SHP77 treated with DMSO at 0.1 percent for 48 hours (cell line): ENCODE measurements at places on chromosomes 4 and X.

DNA sequence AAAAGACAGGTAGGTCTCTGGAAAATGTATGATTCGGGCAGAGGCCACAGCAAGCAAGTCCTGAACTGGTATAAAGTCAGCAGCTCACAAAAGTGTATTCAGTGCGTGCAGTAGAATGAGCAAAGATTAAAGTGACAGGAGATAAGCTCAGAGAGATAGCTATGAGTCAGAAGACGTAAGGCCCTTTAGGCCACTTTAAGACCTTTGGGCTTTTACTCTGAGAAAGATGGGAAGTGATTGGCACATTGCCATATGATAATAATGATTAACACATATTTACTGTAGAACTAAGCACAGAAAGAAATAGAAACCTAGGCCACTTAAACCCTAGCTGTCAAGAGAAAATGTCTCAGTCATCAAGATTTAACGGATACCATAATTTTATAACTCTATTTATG, 51.7 kb downstream of the TBCK start:
- no peak for DNase-seq

GRCh38 chrX:136711147-136711546, 63.2 kb downstream of the CD40LG start:
- DNase-seq, result no peak

DNA sequence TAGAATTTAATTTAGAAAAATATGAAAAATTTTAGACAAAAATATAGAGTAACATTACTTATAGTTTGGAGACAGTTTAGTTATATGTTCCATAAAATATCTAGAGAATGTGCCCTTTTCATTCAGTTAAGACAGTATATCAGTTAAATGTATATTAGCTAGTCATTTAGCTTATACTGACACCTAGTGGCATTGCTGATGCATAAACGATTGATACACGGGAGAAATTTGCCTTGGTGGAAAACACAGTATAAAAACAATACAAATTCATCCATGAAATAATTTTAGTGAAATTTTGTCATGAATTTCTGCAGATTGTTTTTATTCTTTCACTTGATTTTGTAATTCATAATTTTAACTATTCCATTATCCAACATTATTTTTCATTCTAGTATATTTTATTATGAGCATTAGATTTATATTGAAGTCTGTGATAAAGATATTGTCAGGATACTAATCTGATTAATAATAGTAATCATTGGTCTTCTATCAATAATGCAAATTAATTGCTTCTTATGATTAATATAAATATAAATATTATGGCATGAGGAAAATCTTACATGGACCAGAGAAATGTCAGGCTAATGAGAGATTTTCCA, 219.0 kb downstream of the TLL1 start:
- DNase-seq, result no peak

DNA sequence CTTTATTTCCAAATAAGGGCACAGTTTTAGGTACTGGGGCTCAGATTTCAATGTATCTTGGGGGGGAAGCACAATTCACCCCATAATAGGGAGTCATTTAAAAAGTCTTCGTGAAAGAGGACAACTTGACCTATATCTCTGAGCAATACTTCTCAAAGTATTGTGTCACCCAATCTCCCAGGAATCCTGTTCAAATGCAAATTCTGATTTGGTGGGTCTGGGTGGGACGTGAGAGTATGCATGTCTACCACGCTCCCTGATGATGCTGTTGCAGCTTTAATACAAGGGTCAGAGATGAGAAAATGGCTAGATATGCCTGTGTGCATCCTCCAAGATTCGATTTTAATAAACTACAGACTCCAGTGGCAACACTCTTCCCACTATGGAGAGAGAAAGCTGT, 514.8 kb downstream of the BCOR start:
- no peak for DNase-seq

DNA sequence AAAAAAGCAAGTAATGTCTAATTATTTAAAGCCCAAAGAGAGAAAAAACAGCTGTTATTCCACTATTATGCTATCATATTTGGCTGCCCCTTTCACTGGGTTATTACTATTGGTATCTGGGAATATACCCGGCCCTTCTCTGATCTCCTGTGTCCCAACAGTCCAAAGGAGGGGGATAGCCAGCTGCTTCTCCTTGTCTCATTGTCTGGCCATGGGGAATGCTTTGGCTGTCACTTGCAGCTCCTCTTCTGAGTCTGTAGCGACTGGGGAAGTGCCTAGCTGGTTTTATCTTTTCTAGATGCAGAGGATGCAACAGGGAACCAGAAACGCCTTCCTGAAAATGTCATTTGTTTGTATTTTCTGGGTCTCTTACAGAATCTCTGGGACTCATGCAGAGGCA, 33.9 kb downstream of the MGARP start:
- DNase-seq, result no peak

DNA sequence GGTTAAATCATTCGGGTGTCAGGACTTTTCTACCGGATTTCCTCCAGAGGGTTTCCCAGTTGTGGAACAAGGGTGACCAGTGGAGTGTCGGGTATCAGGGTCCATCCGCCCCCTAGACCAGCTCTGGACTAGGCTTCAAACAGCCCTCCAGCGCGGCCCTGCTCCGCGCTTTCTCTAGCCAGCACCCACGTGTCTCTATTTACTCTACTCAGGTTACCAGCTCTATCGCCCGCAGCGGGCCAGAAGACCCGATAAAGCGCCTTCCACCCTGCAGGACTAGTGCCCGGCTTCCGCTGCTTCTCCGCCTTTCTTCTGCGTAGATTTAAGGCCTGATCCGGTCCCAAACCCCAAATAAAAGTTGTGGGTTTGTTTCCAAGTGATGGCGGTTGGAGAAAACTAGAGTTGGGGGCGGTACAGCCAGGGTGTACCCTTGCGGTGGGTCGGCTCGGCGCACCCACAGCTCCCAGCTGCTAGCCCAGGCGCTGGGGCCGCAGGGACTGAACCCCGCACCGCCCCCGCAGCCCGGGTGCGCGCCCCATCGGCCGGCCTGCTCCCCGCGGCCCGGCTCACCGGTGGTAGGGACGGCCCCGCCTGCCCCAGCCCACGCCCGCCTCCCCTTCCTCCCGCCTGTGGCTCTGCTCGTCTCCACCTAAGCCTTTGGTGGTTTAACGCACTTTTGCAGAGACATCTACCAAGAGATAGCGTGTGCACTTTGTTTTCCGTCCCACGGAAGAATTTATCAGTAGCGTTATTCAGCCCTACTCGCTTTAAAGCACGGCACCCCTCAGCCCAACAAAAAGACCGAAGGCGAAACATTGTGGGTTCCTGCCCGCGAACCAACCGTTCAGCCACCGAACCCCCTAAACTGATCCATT, 2.1 kb downstream of the LEF1 start:
- peak; percentile 22 for DNase-seq

GRCh38 chr4:121243485-121243884, 79.4 kb upstream of the TNIP3 start:
- DNase-seq, result no peak

- DNase-seq, result no peak
Measured at GRCh38 chr4:150123796-150124677, 45.8 kb downstream of the DCLK2 start.

DNA sequence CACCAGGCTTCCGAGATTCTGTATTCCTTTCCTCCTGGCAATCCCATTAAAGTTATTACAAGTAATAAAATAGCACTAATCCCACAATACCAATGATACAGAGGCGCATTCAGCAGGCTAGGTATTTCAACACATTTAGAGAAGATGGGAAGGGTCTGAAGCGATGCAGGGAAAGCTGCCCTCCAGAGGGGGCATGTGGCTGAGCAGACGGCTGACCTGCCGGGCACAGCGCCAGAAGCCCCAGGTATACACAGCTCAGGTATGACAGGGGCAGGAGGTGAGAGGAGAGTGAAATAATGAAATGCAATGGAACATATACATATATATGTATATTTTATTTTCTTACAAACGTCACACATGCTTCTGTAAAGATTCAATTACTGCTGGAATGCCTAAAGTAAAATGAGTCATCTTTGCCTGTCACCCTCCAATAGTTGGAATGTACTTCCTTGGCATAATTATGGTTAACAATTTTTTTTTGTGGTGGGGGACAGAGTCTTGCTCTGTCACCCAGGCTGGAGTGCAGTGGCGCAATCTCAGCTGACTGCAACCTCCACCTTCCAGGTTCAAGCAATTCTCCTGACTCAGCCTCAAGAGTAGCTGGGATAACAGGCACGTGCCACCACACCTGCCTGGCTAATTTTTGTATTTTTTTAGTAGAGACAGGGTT, 21.3 kb upstream of the CDKN2AIP start:
- DNase-seq, result no peak

- DNase-seq, result no peak
Measured at GRCh38 chr4:182680234-182680653, 236.9 kb downstream of the DCTD start.

GRCh38 chr4:183411291-183411861, 33.1 kb upstream of the CDKN2AIP start:
- DNase-seq, result no peak

DNA sequence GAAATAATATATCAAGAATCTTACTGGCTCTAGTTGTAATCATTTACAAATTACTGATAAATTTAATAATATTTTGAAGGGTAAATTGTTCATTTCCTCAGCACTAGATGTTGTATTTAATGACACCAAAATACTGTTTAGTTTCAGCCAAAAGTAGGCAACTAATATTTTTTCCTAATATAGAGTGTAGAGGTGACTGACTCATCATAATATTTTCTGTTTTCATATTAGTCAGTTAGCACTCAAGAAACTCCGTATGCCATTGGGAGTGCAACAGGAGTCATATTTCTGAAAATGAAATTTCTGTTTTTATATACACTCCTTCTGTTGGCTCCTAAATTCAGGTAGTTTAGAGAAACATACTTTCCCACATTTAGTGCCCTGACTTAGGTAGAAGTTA, 36.6 kb upstream of the PTPN13 start:
- DNase-seq, result no peak

GRCh38 chrX:150567645-150568319, 639 bp upstream of the MTM1 start:
- no peak for DNase-seq

GRCh38 chr4:159768016-159768415, 665.1 kb downstream of the RAPGEF2 start:
- no peak for DNase-seq

GRCh38 chr4:30614771-30615170, 105.4 kb upstream of the PCDH7 start:
- no peak for DNase-seq

DNA sequence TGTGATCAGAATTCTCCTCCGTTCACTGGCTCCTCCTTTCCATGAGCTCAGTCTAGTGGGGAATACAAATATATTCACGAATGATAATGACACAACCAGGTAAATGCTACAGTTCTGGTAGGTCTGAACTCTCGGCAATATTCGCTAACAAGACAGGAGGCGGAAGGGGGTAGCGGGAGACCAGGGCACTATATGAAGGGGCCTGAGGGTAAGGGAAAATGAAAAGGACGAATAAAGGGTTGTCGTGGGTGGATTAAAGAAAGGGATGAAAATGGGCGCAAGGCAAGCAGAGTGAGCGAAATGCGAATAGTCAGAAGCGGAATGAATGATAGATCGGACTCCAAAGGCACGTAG, 743 bp downstream of the NKAP start:
- no peak for DNase-seq

- DNase-seq, result no peak
Measured at GRCh38 chr4:83542225-83542624, 6.3 kb downstream of the GPAT3 start.

- no peak for DNase-seq
Measured at GRCh38 chrX:1507511-1508463, 29.2 kb downstream of the P2RY8 start.

DNA sequence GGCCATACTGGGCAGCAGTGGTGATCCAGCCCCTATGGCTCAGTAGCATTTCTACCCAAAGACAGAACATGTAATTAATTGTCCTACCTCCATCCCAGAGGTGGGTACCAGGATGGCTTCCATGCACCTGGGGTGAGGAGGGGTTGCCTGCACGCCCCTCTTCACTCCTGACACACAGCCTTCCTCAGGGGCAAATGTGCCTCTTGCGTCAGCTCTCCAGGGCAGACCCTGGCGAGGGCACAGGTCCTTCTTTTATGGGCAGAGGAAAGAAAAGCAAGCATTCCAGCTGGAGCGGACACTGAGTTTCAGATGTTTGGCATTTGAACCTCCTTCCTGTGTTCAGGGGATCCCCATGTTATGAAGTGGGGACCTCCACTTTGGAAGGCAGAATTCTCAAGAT, 95.6 kb downstream of the PHKA2 start:
- no peak for DNase-seq

GRCh38 chr4:136392576-136392975, 1139.7 kb downstream of the PCDH18 start:
- DNase-seq, result no peak

- no peak for DNase-seq
Measured at GRCh38 chrX:11609109-11609508, 56.6 kb downstream of the ARHGAP6 start.

- no peak for DNase-seq
Measured at GRCh38 chr4:151688003-151688784, 72.6 kb downstream of the GATB start.

DNA sequence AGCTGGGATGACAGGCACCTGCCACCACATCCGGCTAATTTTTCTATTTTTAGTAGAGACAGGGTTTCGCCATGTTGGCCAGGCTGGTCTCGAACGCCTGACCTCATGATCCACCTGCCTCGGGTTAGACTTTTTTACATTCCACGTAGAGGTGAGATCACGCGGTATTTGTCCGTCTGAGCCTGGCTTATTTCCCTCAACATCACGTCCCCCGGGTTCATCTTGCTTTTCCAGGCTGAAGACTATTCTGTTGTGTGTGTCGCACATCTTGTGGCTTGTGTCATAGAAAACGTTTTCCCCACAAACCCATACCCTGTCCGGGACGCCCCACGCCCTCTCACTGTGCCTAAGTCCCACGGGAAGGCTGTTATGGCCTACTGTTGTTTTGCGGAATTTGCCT, 185.3 kb downstream of the CRLF2 start:
- DNase-seq, result no peak

DNA sequence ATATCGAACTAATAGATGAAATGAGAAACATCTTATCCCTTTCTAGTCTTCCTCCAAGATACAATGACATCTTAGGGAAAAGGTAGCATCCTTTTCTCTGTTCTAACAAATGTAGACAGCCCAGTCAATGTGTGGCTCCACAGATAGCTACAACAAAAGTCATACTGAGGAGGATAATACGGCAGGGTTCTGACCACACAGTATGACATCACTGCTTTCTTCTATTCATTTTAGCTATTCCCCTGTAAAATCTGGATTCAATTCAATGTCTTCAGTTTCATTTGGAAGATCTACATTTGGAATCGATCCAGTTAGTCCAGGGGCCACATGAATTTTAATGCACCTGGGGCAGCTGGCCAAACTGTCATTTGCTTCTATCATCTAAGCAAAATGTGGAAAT, 51.4 kb downstream of the ENOX2 start:
- no peak for DNase-seq

- no peak for DNase-seq
Measured at GRCh38 chrX:119638725-119639471, 32.7 kb upstream of the NKRF start.

DNA sequence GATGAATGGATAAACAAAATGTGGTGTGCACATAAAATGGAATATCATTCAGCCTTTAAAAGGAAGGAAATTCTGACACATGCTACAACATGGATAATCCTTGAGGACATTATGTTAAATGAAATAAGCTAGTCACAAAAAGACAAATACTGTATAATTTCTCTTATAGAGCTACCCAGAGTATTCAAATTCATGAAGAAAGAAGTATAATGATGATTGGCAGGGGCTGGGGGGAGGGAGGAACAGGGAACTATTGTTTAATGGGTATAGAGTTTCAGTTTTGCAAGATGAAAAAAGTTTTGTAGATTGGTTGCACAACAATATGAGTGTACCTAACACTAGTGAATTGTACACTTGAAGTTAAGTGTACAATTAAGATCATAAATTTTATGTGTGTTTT, 153.9 kb upstream of the STK26 start:
- no peak for DNase-seq
